CD4-positive, alpha-beta T cell treated with Interleukin-10 for 1 hour (primary cell): ENCODE measurements at places on chromosomes 7 and 10.
A peak's percentile ranks its signal among the peaks of the same experiment; 100 is the strongest.

DNA sequence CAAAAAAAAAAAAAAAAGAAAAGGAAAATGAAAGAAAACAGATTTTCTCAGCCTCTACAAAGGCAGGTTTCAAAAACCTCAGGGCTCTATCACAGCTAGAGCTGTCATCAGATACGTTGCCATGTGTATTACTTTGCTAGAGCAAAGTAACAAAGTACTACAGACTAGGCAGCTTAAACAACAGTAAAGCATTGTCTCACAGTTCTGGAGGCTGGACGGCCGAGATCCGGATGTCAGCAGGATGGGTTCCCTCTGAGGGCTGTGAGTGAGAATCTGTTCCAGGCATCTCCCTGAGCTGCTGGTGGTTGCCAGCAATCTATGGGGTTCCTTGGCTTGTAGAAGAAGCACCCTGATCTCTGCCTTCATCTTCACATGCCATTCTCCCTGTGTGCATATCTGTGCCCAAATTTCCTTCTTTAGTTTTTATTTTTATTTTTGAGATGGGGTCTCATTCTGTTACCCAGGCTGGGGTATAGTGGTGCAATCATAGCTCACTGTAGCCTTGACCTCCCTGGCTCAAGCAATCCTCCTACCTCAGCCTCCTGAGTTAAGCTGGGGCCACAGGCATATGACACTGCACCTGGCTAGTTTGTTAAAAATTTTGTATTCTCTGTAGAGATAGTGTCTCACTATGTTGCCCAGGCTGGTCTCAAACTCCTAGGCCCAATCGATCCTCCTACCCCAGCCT lies 48.9 kb upstream of the KDM7A start:
- peak; percentile 19 for DNase-seq

GRCh38 chr10:11019724-11020547 lies 2.3 kb downstream of the CELF2 start:
- no peak for DNase-seq

DNA sequence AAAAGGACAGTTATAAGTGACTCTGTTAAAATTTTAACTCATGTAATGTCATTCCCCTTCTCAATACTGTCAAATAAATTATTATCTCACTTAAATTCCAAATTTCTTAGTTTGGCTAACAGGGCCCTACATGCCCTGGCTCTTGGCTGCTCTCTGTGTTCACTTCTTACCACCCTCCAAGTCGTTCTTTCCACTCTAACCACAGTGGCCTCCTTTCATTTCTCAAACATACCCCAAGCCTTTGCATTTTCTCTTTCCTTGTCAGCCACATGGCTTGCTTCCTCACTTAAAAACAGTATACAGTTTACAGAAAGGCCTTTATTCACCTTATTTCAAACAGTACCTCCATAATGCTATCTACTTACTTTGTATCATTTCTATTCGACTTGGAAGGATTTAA lies 737.1 kb upstream of the ZWINT start:
- DNase-seq: no peak

DNA sequence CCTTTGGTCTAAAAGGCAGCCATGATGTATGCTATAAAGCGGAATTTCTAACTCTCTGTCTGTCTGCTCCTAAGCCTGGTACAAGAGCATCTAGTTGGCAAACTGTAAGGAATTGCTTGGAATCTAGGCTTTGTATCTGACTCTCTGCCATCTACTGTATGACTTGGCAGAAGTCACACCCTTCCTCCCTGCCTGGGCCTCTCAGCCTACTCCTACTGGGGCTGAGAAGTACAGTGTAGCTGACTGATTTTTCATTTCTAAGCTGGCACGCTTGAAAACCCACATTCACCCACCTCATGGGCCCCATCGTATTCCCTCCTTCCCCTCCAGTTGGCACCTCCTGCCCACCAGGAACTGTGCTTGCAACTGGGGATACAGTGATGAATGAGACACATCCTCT lies 435.2 kb downstream of the PLXNA4 start:
- no peak for DNase-seq

- DNase-seq: no peak
These were observed 606.6 kb upstream of the LRRN3 start for GRCh38 chr7:110484356-110484755.

- DNase-seq: no peak
These were observed 380.3 kb upstream of the SEMA3C start for GRCh38 chr7:81298951-81299666.

DNA sequence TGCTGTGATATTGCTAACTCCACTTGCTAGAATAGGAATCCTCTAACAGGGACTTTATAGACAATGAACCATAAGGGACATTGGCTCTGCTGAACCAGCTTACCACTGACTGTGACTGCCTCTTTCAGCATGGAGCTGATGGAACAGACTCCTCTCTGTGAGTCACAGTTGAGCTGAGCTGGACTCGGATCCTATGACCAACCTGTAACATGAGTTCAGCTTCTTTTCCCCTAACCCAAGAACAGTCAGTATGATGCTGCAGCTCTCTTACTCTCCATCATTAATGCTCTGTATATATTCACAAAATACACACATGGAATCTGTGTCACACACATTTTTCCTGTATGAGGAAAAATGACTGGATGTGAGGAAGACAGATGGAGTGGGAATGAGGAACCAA lies 177.9 kb upstream of the BET1 start:
- DNase-seq: no peak

- DNase-seq: no peak
These were observed 6.9 kb upstream of the LDB3 start for GRCh38 chr10:86661161-86662025.

DNA sequence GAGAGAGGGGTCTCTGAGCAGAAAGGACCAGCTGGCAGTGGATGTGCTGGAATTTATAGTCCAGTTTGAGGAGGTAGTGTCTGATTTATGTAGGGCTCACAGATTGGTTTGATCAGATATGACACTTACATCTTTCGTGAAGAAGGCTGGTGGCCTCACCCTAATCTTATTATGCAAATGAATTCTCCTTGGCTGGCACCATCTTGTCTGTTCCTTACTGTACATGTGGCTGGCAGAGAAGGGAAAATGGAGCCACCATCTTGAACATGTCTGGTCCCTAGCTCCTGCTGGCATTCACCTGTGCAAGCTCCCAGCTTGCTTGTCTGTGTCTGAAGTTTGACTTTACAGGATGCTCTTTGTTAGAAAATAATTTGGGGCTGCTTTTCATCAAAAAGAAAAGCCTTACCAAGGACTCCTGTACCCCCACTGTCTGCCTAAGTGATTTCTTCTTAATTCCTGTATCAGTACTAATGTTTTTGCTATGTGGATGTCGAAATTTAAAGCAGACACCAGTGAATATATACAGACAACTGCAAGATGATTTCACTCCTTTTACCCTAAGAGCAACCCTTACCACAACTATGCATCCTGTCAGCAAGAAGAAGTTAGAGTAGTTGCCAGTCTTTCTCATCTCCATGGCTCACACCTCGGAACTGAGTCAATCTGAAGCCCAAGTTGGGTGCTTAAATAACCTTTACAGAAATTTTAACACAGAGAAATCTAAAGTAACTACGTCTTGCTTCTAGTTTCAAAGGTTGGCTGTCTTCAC lies 322.0 kb upstream of the SEMA3D start:
- no peak for DNase-seq

DNA sequence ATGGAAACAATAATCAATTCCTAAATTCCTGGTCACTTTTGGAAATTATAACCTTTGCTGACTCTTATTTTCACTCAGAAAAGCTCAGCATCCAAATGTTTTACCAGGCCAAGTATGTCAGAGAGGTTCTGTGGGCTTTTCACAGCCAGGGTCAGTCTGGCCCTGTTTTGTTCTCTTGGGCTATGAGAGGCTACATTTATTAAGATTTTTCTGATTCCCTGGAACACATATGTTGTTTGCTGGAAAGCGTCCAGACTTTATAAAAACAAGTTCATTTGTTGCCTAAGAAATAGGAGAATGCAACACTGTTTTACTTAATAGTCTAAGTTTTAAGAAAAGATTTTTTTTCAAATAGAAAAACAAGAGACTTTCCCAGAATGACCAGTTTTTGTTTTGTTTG lies 238.4 kb upstream of the PLXDC2 start:
- no peak for DNase-seq
